ENCODE measurements at places on chromosomes 4 and X. TPM values are rescaled to one million over a fixed set of nuclear protein-coding genes. Genes with fewer than 3 reads are reported as not detected.

DNA sequence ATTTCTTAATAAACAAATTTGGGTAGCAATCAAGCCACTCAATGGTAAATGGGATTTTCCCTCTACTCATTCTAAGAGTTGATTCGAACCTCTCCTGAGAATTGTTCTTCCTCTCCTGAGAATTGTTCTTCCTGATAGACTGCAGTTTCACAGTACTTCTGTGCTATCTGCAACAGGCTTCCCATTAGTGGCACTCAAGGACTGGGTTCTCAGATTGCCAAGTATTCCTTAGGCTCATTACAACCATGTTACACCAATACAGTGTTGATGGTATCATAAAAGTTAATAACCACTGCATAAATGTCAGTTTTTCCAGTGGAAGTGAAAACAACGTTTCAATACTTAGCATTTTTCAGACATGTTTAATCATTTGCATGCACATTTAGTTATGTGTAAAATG lies 201.6 kb downstream of the FRMPD4 start:
- no peak for DNase-seq
- H3K36me3 ChIP-seq, result no peaks in the 10 kb centered on the region
- no peaks in the 10 kb centered on the region for H3K27me3 ChIP-seq
- H3K27ac ChIP-seq, result no peak overlapping the region
- no peaks in the 10 kb centered on the region for H3K4me1 ChIP-seq

TBX22 gene
- not detected for total RNA-seq

- no peaks in the 10 kb centered on the region for H3K4me1 ChIP-seq
- H3K4me3 ChIP-seq, result no peak overlapping the region
- no peaks in the 10 kb centered on the region for H3K27me3 ChIP-seq
- H3K36me3 ChIP-seq, result no peaks in the 10 kb centered on the region
- H3K27ac ChIP-seq, result no peak overlapping the region
- DNase-seq, result no peak
Measured at GRCh38 chrX:139484591-139484990, 45.9 kb upstream of the F9 start.

DNA sequence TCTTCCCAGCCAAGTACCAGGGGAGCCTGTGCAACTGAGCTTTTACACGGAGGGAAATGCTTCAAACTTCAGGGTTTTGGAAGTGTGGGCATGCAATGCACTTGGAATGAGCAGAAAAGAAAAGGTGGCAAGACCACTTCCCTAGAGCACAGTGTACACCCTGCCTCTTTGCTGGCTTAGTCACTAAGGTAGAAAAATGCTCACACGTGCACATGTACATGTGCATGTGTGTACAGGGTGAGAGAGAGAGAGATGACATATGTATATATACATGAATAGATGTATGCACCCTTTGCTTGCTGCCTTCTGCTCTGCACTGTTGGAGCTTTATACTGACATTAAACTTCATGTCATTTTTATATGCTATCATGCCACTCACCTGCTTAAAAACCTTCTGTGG lies 7.9 kb upstream of the KLF3 start:
- no peak overlapping the region for H3K27ac ChIP-seq
- no peaks in the 10 kb centered on the region for H3K36me3 ChIP-seq
- no peak overlapping the region for H3K4me3 ChIP-seq
- DNase-seq, result no peak
- no peaks in the 10 kb centered on the region for H3K27me3 ChIP-seq

GATB gene
- total RNA-seq, result 29.6 TPM

C1GALT1C1 gene
- total RNA-seq, result 12.7 TPM

- H3K27ac ChIP-seq, result no peak overlapping the region
- no peaks in the 10 kb centered on the region for H3K4me1 ChIP-seq
- no peaks in the 10 kb centered on the region for H3K27me3 ChIP-seq
- DNase-seq, result no peak
- no peaks in the 10 kb centered on the region for H3K36me3 ChIP-seq
- H3K4me3 ChIP-seq, result no peak overlapping the region
Measured at GRCh38 chr4:37892641-37893040, 1.8 kb downstream of the TBC1D1 start.

DNA sequence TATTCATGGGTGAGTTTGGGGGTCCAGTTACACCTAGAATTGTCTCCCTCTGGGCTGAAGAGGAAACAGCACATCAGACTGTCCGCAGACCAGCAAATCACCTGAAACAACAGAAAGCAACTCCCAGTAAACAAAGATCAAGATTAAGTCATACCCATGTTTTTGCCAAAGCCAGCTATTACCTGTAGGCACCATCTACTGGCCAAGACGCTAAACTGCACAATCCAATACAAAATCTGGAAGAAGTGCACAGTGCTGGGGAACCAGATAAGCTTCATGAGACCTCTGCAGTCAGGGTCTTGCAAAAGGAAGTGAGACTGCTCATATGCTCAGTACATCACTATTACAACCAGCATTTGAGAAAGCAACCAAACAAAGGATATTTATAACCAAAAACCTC lies 157.5 kb upstream of the ITM2A start:
- no peaks in the 10 kb centered on the region for H3K4me1 ChIP-seq
- H3K27me3 ChIP-seq, result no peaks in the 10 kb centered on the region
- no peak overlapping the region for H3K4me3 ChIP-seq
- no peak overlapping the region for H3K27ac ChIP-seq
- H3K36me3 ChIP-seq, result no peaks in the 10 kb centered on the region

DNA sequence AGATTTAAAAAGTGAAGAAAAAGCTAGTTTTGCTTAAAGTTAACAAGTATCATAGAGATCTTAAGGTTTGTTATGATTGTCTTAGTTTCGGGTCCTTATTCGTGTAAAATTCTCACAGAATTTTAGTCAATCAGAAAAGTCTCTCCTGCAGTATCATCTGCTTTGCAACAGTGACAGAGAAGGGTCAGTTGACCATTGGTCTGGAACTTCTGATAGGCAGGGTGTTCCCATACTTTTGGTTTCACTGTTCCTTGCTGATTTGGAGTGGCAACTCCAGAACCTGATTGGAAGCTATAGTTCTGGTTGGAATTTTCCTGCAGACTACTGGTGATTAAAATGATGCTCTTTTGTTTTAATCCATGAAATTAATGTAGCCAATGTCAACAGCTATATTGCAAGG lies 1.8 kb downstream of the IL15 start:
- no peak overlapping the region for H3K4me3 ChIP-seq
- no peak for DNase-seq
- H3K36me3 ChIP-seq, result no peaks in the 10 kb centered on the region
- no peak overlapping the region for H3K27ac ChIP-seq

Measured in Caco-2 (cell line).